HFF-Myc (cell line): ENCODE measurements at places on chromosomes 12 and 14.

DNA sequence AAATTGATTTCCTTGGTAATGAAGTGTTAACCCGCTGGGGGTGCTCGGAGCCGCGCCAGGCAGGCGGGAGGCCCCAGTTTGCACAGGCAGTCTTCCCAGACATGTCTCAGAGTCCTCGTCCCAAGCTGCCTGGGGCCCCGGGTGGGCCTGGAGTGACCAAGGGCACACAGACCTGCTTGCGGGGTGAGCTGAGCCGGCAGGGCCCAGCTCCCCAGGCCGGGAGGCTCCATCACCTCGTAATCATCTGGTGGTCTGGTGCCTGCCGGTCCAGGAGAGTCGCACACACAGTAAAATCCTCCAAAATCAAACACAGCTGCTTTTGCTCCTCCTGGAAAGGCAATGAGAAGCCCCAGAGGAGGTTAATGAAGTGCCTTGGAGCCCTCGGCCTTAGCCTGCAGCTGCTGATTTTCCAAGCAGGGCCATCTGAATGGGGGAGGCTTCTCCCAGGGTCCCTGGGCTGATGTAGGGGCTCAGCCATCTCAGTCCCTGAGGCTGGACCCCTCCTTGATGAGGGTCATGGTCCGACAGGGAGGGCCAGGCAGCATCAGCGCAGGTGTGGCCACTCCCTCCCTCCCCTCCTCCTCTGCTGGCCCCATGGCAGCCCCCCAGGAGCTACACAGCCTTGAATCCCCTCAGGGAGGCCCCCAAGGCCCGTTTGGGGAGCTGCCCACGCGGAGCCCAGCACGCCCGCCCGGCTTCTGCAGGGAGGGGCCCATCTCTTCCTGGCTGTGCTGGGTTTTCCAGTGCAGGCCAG lies 39.4 kb upstream of the FBRSL1 start:
- no peak for DNase-seq

- no peak for DNase-seq
These were observed 72.2 kb downstream of the ITPR2 start for GRCh38 chr12:26760657-26761293.

- peak; percentile 38 for DNase-seq
These were observed 2.9 kb downstream of the NEK9 start for GRCh38 chr14:75123991-75124390.

DNA sequence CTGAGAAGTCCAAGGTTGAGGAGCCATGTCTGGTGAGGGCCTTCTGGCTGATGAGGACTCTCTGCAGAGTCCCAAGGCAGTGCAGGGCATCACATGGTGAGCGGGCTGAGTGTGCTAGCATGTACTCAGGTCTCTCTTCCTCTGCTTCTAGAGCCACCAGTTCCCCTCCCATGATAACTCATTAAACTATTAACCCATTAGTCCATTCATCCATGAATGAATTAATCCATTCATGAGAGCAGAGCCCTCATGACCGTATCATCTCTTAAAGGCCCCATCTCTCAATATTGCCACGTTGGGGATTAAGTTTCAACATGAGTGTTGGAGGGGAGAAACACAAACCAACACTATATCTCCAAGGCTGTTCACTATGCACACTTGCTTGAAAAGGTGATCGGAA lies 83.7 kb downstream of the TMEM30B start:
- DNase-seq: no peak

DNA sequence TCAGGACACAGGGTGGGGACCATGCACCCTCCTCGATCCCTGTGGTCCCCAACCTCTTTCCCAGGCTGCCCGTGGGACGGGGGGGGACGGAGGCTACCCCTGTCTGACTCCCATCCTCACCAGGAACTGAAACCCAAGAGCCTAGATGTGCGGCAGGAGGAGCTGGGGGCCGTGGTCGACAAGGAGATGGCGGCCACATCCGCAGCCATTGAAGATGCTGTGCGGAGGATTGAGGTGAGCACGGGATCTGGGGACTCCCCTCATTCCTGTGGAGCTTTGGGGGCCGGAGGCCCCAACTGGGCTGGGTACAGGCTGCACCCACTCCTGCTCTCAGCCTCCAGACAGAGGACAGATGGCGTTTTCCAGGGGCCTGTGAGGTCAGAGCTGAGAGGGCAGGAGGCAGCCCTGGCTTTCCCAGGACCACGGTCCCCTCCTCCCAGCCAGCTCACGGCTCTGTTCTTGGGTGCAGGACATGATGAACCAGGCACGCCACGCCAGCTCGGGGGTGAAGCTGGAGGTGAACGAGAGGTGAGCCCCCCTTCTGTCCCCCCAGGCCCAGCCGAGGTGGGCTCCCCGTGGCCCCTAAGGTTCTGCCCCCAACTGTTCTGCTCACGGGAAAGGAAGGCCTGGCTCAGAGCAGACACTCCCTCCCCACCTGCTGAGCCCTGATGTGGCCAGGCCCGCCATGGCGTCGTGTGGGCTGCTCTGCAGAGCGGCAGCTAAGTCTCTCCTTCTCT lies 24.2 kb downstream of the HIP1R start:
- DNase-seq: no peak

DNA sequence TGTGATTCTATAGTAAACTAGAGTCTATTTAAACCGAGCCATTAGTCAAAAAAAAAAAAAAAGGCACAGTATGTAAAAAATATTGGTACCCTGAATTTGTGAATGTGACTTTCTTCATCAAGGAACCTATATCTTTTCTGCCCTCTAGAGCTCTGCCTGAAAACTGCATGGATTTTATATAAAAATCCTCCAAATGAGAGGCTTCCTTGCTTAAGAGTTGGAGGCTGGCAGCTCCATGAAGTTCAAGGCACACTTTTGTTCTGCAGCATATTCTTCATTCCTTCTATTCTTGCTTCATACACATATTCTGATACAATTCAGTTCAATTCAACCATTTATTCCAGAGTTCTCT lies 23.1 kb upstream of the NKX2-8 start:
- DNase-seq: no peak

GRCh38 chr12:54374562-54375258 lies 9.8 kb downstream of the ZNF385A start:
- DNase-seq: no peak

GRCh38 chr14:70833884-70834283 lies 24.6 kb upstream of the MAP3K9 start:
- DNase-seq: no peak

DNA sequence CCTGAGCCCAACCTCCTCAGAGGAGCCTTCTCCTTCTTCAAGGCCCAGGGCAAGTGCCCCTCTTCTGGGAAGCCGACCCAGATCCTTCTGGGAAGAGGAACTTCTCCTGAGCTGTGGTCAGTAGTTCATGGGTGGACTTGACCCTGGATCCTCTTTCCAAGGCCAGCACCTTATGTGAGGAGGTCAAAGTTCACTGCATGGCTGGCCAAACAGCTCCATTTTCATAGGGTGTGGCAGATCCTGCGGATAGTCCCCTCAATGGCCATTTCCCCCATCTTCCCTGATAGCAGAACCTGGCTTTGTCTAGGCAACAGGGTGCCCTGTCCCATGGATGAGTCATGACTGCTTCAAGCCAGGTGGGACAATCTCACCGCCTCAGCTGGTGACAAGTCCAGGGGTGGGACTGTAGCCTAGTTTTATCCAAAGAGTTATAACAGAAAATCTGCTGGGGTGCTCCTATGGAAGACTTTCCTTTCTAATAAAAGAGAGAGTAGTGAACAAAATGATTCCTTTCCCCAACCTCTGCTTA lies 10.4 kb downstream of the ASB2 start:
- no peak for DNase-seq

DNA sequence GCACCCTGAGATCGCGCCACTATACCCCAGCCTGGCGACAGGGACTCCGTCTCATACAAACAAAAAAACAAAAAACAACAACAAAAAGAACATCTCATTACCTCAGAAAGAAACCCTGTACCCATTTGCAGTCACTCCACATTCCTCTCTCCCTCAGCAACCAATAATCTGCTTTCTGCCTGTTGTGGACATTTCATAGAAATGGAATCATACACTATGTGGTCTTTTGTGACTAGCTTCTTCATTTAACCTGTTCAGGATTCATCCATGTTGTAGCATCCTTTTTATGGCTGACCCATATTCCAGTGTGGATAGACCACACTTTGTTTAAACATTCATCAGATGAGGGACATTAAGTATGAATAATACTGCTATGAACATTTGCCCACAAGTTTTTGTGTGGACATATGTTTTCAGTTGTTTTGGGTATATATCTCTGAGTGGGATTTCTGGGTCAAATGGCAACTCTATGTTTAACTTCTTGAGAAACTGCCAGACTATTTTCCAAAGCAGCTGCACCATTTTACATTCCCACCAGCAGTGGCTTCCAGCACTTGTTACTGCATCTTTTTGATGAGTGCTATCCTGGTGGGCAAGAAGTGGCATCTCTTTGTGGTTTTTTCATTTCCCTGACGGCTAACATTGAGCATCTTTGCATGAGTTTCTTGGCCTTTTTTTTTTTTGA lies 5.9 kb upstream of the RCOR1 start:
- peak; percentile 31 for DNase-seq

DNA sequence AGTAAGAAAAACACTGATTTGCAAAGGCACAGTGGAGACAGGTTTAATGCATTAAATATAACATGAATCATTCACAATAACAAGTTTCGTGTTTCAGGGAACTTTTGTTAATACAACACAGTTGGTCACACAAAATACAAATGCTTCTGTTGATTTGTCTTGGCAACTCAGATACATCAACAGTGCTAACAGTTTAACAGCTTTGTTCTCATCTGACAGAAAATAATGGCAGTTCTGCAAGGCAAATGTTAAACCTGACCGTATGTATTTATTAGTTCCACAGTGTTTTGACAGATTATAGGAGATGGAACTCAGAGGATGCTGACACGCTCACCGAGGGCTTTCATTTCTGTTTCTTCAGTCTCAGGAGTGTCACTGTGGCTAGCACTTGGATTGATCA lies 350.7 kb downstream of the PRKD1 start:
- no peak for DNase-seq

DNA sequence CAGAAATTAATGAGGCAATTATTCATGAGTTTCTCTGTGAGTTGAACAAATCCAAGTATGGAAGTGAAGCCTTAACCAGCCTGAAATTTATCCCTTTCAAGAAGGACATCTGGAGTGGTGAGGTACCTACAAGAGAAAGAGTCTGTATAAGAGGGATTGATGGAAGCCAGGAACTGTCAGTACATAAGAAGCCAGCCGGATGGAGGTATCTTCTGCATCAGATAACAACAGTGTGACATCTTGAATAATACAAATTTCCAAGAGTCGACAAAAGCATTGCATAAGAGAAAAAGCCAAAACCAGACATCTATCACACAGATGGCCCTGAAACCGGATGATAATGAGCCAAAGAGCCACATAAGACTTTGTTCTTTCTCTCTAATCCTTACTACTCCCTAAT lies 781.2 kb downstream of the FLRT2 start:
- no peak for DNase-seq

GRCh38 chr12:18246066-18246465 lies 15.3 kb upstream of the PIK3C2G start:
- no peak for DNase-seq

- DNase-seq: no peak
These were observed 8.1 kb downstream of the LRRC43 start for GRCh38 chr12:122190842-122191668.

DNA sequence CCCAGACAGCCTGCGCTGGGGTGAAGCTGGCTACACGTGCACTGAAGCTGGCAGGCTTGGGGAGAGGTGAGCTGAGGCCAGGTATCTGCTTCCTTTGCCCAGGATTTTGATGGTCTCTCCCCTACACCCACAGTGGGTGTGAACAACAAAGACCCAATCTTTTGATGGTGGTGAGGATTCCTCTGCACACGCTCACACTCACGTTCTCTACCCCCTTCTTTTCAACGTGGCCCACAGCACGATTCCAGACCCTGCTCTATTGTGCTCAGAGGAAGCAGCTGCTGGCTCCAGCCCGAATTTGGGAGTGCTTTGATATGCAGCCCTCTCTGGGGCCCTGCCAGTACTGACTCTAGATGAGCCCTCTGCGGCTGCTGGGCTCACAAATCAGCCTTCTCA lies 4.9 kb downstream of the CD9 start:
- DNase-seq: no peak

DNA sequence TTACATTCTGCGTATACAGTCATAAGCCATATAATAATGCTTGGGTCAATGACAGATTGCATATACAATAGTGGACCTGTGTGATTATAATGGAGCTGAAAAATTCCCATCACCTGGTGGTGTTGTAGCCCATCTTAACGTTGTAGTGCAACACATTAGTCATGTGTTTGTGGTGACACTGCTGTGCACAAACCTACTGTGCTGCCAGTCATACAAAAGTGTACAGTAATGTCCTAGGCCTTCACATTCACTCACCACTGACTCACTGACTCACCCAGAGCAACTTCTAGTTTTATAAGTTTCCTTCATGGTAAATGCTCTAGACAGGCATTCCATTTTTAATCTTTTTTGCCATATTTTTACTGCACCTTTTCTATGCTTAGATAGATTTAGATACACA lies 194.8 kb upstream of the SEL1L start:
- DNase-seq: no peak

GRCh38 chr14:34256223-34256622 lies 205.8 kb downstream of the SPTSSA start:
- no peak for DNase-seq

GRCh38 chr14:26596543-26597061 lies 1.2 kb downstream of the NOVA1 start:
- DNase-seq: no peak

DNA sequence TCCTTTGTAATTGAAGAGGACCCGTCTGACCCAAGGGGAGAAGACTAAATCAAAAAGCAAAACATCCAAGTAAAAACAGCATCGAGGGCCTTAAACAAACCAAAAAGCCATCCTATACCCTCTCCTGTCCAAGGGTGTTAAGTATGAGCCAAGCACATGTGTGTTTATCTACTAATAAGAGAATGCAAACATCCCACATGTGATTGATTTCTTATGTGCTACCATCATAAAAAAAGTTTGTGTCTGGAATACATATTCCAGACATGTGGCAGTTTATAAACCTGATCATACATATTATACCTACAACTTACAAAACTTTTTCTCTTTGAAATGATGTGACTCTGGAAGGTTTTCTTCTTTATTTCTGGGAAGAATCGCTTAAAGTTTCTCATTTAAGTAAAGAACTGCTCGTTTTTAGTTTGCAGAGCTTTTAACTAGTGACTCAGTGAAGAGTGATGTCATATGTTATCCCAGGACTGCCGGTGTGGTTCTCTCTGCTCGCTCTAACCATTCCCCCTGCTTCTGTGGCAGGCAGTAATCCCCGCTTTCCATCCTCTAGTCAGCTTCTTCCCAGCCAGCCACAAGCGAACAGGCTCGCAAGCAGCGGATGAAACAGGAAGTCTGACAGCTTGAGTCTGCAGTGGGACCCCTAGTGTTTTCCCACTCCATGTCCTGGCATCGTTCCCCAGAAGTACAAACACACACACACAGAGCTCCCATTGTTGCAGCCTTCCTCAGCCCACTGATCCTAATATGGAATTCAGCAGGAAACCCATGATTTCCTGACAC lies 431 bp upstream of the RHOJ start:
- DNase-seq: peak; percentile 89

- DNase-seq: no peak
These were observed 6.5 kb downstream of the TMBIM4 start for GRCh38 chr12:66163289-66163688.

GRCh38 chr14:64210216-64210615 lies 84.0 kb downstream of the ESR2 start:
- no peak for DNase-seq

- no peak for DNase-seq
These were observed 1.3 kb downstream of the ESYT1 start for GRCh38 chr12:56129206-56129941.
